ENCODE measurements at places on chromosomes 7 and 10.
A peak's percentile ranks its signal among the peaks of the same experiment; 100 is the strongest.

- no peak for DNase-seq
These were observed 281.6 kb downstream of the AGMO start for GRCh38 chr7:15280078-15280733.

GRCh38 chr10:104689547-104689946 lies 48.5 kb downstream of the SORCS3 start:
- no peak for DNase-seq

GRCh38 chr7:43834463-43835251 lies 34.7 kb downstream of the MRPS24 start:
- DNase-seq: peak; percentile 55

GRCh38 chr10:5751601-5752253 lies 61.5 kb downstream of the GDI2 start:
- no peak for DNase-seq

DNA sequence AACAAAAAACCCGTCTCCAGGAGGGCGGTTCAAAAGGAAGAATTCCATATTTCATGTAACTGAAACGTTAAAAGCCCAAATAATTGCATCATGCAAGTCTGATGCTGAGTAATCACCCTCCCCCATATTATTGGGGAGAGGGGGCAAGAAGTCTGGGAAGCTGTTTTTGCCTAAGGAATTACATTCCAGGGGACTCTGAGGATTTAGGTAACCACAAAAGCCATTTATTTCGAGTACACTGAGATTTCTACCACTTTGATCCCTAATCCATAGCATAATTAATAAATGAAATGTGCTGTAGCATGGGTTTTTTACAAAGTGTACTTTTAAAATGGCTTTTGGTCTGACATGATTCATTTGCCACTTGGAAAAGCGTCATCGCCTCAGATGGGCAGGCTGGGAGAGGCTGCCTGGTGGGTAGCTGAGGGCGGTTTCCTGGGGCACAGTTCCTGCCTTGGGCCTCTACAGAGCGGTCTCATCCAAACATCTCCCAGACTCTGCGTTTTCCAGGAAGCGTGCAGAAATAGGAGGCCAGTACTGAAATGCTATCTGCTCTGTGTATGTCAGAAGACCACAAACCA lies 106.5 kb downstream of the TCF7L2 start:
- no peak for DNase-seq

GRCh38 chr7:139108266-139109187 lies 993 bp downstream of the ZC3HAV1 start:
- DNase-seq: no peak

GRCh38 chr7:451255-452225 lies 68.1 kb downstream of the PDGFA start:
- no peak for DNase-seq

DNA sequence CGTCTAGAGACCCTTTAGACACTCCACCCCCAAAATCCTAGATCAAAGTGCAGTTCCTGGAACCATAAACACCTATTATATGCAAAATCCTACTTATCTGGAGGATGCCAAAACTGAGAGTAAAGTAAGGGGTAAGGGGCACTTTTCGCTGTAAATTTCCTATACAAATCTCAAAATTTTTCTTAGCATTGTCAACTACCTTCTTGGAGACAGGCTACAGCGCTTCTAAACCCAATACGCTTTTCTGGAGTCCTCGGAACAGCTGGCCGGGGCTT lies 10.4 kb downstream of the TWIST1 start:
- DNase-seq: no peak

DNA sequence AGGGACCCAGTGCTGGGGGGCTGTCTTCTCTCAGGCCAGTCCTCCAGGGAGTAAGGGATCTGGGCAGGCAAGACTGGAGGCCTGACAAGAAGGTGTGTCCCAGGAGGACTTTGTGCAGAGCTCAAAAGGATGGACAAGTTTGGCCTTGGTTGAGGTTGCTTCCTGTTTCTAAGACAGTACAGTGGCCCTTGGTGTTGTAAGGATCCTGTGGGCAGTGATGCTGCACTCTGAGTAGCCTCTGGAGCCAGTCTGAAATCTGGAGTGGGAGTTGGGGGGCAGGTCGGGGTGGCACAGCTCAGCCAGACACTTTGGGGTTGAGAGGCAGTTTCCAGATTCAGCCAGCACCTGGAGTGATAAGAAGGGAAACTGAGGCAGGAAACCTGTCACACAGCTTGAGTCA lies 139.2 kb upstream of the ZMIZ1 start:
- DNase-seq: no peak

GRCh38 chr7:1709281-1709680 lies 39.2 kb downstream of the ELFN1 start:
- DNase-seq: no peak

Data from stimulated activated CD4-positive, alpha-beta T cell treated with anti-CD3 and anti-CD28 coated beads, Interleukin-4, amount 100 ng/mL, for 24 hours (primary cell).